Endothelial cell (in vitro differentiated cells): ENCODE measurements at places on chromosomes 2 and 18. TPM values are rescaled to one million over a fixed set of nuclear protein-coding genes. Genes with fewer than 3 reads are reported as not detected.

Gene TP53I3
- 81.5 TPM for total RNA-seq

Gene FIGN
- total RNA-seq = 14.0 TPM

- no peak overlapping the region for H3K4me3 ChIP-seq
- no peaks in the 10 kb centered on the region for H3K27me3 ChIP-seq
- no peak for DNase-seq
- no peak overlapping the region for H3K27ac ChIP-seq
- no peaks in the 10 kb centered on the region for H3K36me3 ChIP-seq
These were observed 21.4 kb downstream of the STK17B start for GRCh38 chr2:196149948-196150347.

Gene ANKRD30B
- not detected for total RNA-seq

Gene MYOM1
- 0.49 TPM for total RNA-seq

DNA sequence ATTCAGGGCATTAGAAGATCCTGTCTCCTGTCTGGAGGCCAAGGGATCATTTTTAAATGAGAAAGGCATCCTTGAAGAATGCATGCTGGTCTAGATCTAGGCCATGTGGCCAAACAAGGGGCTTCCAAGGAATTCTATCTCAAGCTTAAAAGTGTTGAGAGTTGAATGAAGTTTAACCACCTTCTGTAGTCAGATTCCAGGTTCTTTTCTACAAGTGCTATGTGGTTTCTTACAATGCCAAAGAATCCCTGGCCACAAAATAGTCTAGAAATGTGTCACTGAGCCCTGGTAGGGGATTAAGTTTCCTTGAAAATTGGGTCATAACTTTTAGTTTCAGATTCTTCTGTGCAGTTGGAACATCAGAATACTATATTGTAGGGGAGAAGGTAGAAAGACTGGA is 640.7 kb upstream of the ACVR2A start:
- H3K4me3 ChIP-seq = no peak overlapping the region
- no peak for DNase-seq
- no peaks in the 10 kb centered on the region for H3K4me1 ChIP-seq
- H3K27ac ChIP-seq = no peak overlapping the region

GRCh38 chr2:147161746-147162145 is 683.1 kb upstream of the ACVR2A start:
- no peak overlapping the region for H3K4me3 ChIP-seq
- no peak overlapping the region for H3K27ac ChIP-seq
- no peak for DNase-seq
- H3K27me3 ChIP-seq = no peaks in the 10 kb centered on the region

DNA sequence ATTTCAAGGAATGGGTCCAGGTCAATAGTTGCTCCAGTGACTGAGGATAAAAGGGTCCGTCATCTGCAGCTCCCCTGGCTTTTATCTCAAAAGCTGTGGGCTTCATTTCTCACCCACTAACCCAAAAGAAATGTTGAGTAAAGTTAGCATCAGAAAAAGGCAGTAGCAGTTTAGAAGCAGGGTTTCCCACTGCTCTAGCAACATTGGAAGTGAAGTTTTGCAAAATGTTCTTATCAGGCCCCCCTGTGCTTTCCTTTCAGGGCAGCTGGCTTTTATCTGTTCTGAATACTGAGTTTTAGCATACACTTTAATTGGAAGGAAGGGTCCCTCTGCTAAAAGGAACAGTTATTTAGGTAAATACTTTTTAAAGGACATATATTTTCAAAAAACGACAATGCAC is 296.2 kb upstream of the RAB12 start:
- H3K4me3 ChIP-seq = no peak overlapping the region
- peaks cover 6% of the 10 kb centered on the region for H3K27me3 ChIP-seq
- peaks cover 35% of the 10 kb centered on the region for H3K36me3 ChIP-seq
- DNase-seq = no peak
- H3K4me1 ChIP-seq = peaks cover 16% of the 10 kb centered on the region
- no peak overlapping the region for H3K27ac ChIP-seq

- H3K4me3 ChIP-seq = peak overlapping the region; percentile 71
- DNase-seq = no peak
- H3K4me1 ChIP-seq = peaks cover 39% of the 10 kb centered on the region
- H3K27ac ChIP-seq = no peak overlapping the region
- H3K36me3 ChIP-seq = peaks cover 52% of the 10 kb centered on the region
These were observed 3.4 kb downstream of the NAGK start for GRCh38 chr2:71071681-71072398.

DNA sequence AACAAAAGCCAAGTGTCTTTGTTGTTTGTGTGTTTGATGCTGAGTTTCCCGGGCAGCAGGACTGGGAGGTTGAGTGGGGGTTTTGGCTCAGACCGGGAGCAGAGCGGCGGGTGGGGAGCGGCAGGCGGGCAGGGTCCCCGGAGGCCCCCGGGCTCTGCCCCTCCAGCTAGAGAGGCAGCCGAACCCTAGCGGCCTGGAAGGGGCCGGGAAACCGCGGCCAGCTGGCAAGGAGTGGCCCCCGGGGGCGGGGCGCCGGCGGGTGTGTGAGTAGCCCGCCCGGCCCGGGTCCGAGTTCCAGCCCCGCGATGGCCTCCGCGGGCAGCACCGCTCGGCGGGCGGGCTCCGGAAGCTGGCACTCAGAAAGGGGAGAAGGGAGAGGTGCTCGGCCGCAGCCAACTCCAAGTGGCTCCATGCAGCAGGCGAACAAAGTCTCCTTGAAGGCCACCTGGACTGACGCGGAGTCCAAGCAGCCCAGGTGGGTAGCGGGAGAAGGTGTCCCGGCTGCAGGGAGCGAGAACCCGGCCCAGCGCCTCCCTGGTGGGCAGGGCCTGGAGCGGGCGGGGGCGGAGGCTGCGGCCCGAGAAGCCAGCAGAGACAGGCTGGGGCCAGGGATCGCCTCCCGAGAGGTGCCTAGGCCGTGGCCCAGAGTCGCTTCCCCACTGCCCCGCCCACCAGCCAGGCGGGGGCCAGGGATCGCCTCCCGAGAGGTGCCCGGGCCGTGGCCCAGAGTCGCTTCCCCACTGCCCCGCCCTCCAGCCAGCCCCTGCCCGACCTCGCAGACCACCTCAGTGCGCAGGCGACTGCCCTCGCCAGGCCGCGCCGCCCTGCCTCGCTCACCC is at the start of gene ANKRD53:
Gene ANKRD53, plus strand, starts transcription at position 290 of the 839 bp plus-strand sequence. Its CDS starts 16 bp downstream, at position 306.
- peak within 1 kb of the TSS; percentile 86 for H3K27ac ChIP-seq
- H3K27me3 ChIP-seq = peaks cover 16% of the 10 kb centered on the region
- H3K4me3 ChIP-seq = peak within 1 kb of the TSS; percentile 95
- peaks cover 13% of the 10 kb centered on the region for H3K4me1 ChIP-seq
- peak; percentile 62 for DNase-seq

GRCh38 chr2:120826260-120826648 is 90.6 kb downstream of the GLI2 start:
- no peaks in the 10 kb centered on the region for H3K36me3 ChIP-seq
- no peaks in the 10 kb centered on the region for H3K4me1 ChIP-seq

GRCh38 chr2:164981217-164981990 is 26.1 kb upstream of the SLC38A11 start:
- H3K27ac ChIP-seq = no peak overlapping the region
- no peaks in the 10 kb centered on the region for H3K36me3 ChIP-seq
- H3K4me3 ChIP-seq = no peak overlapping the region

DNA sequence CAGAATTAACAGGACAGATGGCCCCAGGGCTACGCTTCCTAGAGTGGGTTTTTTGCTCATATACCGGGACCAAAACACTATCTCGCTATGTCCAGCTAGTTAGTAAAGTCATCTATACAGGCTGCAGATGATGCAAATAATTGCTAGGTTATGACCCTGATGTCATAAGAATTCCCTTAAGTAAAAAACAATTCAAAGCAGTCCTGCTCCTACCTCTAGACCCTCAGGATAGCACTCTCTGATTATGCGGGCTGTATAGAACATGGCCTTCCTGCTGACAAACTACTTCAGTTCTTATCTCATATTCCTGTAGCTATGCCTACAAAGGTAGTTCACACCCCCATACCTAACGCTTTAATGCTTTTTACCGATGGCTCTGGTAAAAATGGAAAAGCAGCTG is 13.2 kb downstream of the DYNAP start:
- H3K4me3 ChIP-seq = no peak overlapping the region
- no peak for DNase-seq
- H3K36me3 ChIP-seq = no peaks in the 10 kb centered on the region
- H3K4me1 ChIP-seq = peaks cover 3% of the 10 kb centered on the region

DNA sequence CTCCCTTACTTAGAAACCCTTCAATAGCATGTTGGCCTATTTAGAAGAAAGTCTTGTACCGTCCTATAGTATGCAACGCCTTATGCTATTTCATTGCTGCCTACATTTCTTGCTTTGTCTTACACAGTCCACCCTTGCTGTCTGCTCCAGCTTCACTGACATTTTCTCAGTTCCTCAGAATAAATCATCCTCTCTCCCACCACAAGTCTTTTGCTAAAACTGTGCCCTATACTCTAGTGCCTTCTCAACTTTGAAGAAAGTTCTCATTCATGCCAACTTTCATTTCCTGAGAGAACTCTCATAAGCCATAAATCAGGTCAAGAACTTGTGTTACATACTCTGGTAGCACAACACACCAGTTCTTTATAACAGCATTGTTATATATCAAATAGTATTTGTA is 54.3 kb upstream of the COL3A1 start:
- H3K4me3 ChIP-seq = no peak overlapping the region
- no peaks in the 10 kb centered on the region for H3K4me1 ChIP-seq
- H3K27me3 ChIP-seq = no peaks in the 10 kb centered on the region
- no peaks in the 10 kb centered on the region for H3K36me3 ChIP-seq

Gene SLC8A1
- total RNA-seq = 0.80 TPM

Gene MZT2A
- total RNA-seq = 148 TPM
